Subcutaneous adipose tissue (tissue), 4 donors: ENCODE measurements at places on chromosomes 1 and 21. TPM values are rescaled to one million over a fixed set of nuclear protein-coding genes. Genes with fewer than 3 reads are reported as not detected.

PTPRC gene
- 167 TPM for total RNA-seq

C21orf91 gene
- total RNA-seq, result 7.0 TPM

C1orf56 gene
- total RNA-seq, result 6.2 TPM

CSF1 gene
- 70.3 TPM for total RNA-seq

PRR9 gene
- not detected for total RNA-seq

FCGR1A gene
- total RNA-seq, result not detected

NPPB gene
- total RNA-seq, result not detected

TBX19 gene
- 4.2 TPM for total RNA-seq

GRIK3 gene
- total RNA-seq, result under 0.01 TPM

GFI1 gene
- not detected for total RNA-seq

CR1L gene
- total RNA-seq, result 0.57 TPM

FAM110D gene
- total RNA-seq, result 0.98 TPM

RAVER2 gene
- 9.5 TPM for total RNA-seq

MROH9 gene
- total RNA-seq, result not detected

TRIM17 gene
- not detected for total RNA-seq

MEGF6 gene
- 10.1 TPM for total RNA-seq

CEPT1 gene
- total RNA-seq, result 60.5 TPM

DEPDC1 gene
- 0.44 TPM for total RNA-seq

NBPF10 gene
- 5.1 TPM for total RNA-seq

GPR61 gene
- total RNA-seq, result not detected

GJA8 gene
- not detected for total RNA-seq

HHIPL2 gene
- not detected for total RNA-seq

KIRREL1 gene
- total RNA-seq, result 61.6 TPM

LAMTOR5 gene
- 69.5 TPM for total RNA-seq

CFHR2 gene
- not detected for total RNA-seq

LRRIQ3 gene
- total RNA-seq, result 2.0 TPM

RO60 gene
- 89.5 TPM for total RNA-seq

RASAL2 gene
- 19.7 TPM for total RNA-seq

GPX7 gene
- total RNA-seq, result 15.5 TPM

RHBG gene
- total RNA-seq, result not detected

PPP1R12B gene
- total RNA-seq, result 127 TPM

PHLDA3 gene
- 350 TPM for total RNA-seq

PSMA5 gene
- 29.9 TPM for total RNA-seq

TNFSF4 gene
- total RNA-seq, result 1.5 TPM

PIK3CD gene
- 4.7 TPM for total RNA-seq

TSPEAR gene
- not detected for total RNA-seq

VWA1 gene
- 14.3 TPM for total RNA-seq

ITLN2 gene
- total RNA-seq, result not detected

BACE2 gene
- 32.6 TPM for total RNA-seq

CFHR1 gene
- 1.3 TPM for total RNA-seq

VWA5B1 gene
- not detected for total RNA-seq
